Naive thymus-derived CD8-positive, alpha-beta T cell (primary cell): ENCODE measurements at places on chromosomes 11 and 22. TPM values are rescaled to one million over a fixed set of nuclear protein-coding genes. Genes with fewer than 3 reads are reported as not detected.

MS4A7 gene
- total RNA-seq, result 0.96 TPM

GRCh38 chr11:117824571-117825537 is at the start of gene FXYD2:
TSS of gene FXYD2 (minus strand) at chr11:117824744. CDS start at chr11:117824678, 66 bp downstream.
- no peak for DNase-seq
- peak within 1 kb of the TSS; percentile 84 for H3K27ac ChIP-seq
- H3K4me3 ChIP-seq, result peak within 1 kb of the TSS; percentile 66
- no peaks in the 10 kb centered on the region for H3K36me3 ChIP-seq
- peaks cover 78% of the 10 kb centered on the region for H3K4me1 ChIP-seq

GRCh38 chr11:116613206-116613875 is 159.4 kb downstream of the BUD13 start:
- H3K4me3 ChIP-seq, result no peak overlapping the region
- H3K36me3 ChIP-seq, result no peaks in the 10 kb centered on the region
- H3K27ac ChIP-seq, result no peak overlapping the region
- peaks cover 44% of the 10 kb centered on the region for H3K27me3 ChIP-seq
- no peaks in the 10 kb centered on the region for H3K4me1 ChIP-seq

APOL5 gene
- total RNA-seq, result not detected

- no peak overlapping the region for H3K27ac ChIP-seq
- no peaks in the 10 kb centered on the region for H3K4me1 ChIP-seq
- H3K36me3 ChIP-seq, result no peaks in the 10 kb centered on the region
- DNase-seq, result no peak
- H3K4me3 ChIP-seq, result no peak overlapping the region
These were observed 23.0 kb downstream of the APLNR start for GRCh38 chr11:57214098-57214417.

PRR33 gene
- not detected for total RNA-seq

THRSP gene
- total RNA-seq, result not detected

SYT12 gene
- not detected for total RNA-seq

TRIM29 gene
- not detected for total RNA-seq

- peak overlapping the region; percentile 81 for H3K4me3 ChIP-seq
- H3K36me3 ChIP-seq, result no peaks in the 10 kb centered on the region
These were observed 651 bp upstream of the FAM83F start for GRCh38 chr22:39994041-39994565.

- no peaks in the 10 kb centered on the region for H3K27me3 ChIP-seq
- H3K27ac ChIP-seq, result peak overlapping the region; percentile 44
- peaks cover 25% of the 10 kb centered on the region for H3K36me3 ChIP-seq
- DNase-seq, result no peak
These were observed 21.9 kb downstream of the NEAT1 start for GRCh38 chr11:65444314-65445051.

- DNase-seq, result no peak
- H3K4me3 ChIP-seq, result no peak overlapping the region
- no peaks in the 10 kb centered on the region for H3K4me1 ChIP-seq
- H3K27ac ChIP-seq, result no peak overlapping the region
- no peaks in the 10 kb centered on the region for H3K36me3 ChIP-seq
These were observed 19.4 kb downstream of the EHF start for GRCh38 chr11:34640050-34640923.

GPR83 gene
- total RNA-seq, result 0.11 TPM

GRCh38 chr11:82942376-82942775 is 40.8 kb downstream of the DDIAS start:
- H3K36me3 ChIP-seq, result no peaks in the 10 kb centered on the region
- no peak overlapping the region for H3K4me3 ChIP-seq
- peaks cover 13% of the 10 kb centered on the region for H3K4me1 ChIP-seq
- no peak overlapping the region for H3K27ac ChIP-seq
- no peak for DNase-seq
- no peaks in the 10 kb centered on the region for H3K27me3 ChIP-seq

- peak overlapping the region; percentile 85 for H3K4me3 ChIP-seq
- no peaks in the 10 kb centered on the region for H3K36me3 ChIP-seq
- DNase-seq, result peak; percentile 72
- H3K4me1 ChIP-seq, result peaks cover 67% of the 10 kb centered on the region
- no peaks in the 10 kb centered on the region for H3K27me3 ChIP-seq
These were observed 1.6 kb downstream of the C1QTNF6 start for GRCh38 chr22:37186228-37186996.

ELFN2 gene
- 0.88 TPM for total RNA-seq

SLC6A5 gene
- not detected for total RNA-seq

- no peaks in the 10 kb centered on the region for H3K27me3 ChIP-seq
- H3K4me3 ChIP-seq, result peak overlapping the region; percentile 57
- H3K36me3 ChIP-seq, result no peaks in the 10 kb centered on the region
- H3K4me1 ChIP-seq, result peaks cover 46% of the 10 kb centered on the region
These were observed 3.8 kb downstream of the CSNK1E start for GRCh38 chr22:38313384-38313955.

FXYD6 gene
- total RNA-seq, result not detected

DNA sequence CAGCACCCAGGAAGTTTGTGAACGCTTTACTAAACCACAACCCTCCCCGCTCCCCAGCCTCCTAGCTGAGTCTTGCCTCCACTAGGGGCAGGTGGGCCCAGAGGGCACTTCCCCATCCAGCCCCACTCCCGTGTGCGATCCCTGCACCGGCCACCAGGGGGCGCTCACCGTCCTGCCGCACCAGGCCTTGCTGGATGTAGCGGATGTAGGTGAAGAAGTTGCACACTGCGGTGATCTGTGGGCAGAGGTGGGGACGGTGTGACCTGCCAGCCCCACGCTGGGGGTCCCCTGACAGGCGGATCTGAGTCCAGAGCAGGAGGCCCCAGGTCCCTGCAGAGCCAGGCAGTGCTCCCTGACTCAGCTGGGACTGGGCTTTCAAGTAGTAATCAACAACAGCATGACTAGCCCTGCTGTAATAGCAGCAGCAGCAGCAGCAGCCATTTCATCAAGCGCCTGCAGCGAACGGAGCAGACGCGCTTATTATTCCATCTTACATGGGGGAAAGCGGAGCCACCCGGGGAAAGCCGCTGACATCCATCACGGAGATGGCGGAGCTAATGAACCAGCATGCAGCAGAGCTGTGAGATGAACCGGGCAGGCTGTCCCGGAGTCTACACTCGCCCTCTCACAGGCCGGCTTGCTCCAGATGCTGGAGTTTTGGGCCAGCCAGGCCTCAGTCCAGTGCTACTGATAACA is 7.9 kb upstream of the FADS3 start:
- H3K36me3 ChIP-seq, result no peaks in the 10 kb centered on the region
- no peak overlapping the region for H3K4me3 ChIP-seq
- DNase-seq, result peak; percentile 84
- peaks cover 11% of the 10 kb centered on the region for H3K4me1 ChIP-seq

GRCh38 chr11:117839380-117839881 is 14.9 kb upstream of the FXYD2 start:
- H3K27ac ChIP-seq, result no peak overlapping the region
- peaks cover 12% of the 10 kb centered on the region for H3K4me1 ChIP-seq
- H3K36me3 ChIP-seq, result no peaks in the 10 kb centered on the region
- DNase-seq, result no peak
- H3K27me3 ChIP-seq, result no peaks in the 10 kb centered on the region

- H3K27ac ChIP-seq, result no peak overlapping the region
- H3K4me1 ChIP-seq, result no peaks in the 10 kb centered on the region
- no peak for DNase-seq
- no peaks in the 10 kb centered on the region for H3K36me3 ChIP-seq
These were observed 6.0 kb downstream of the MPST start for GRCh38 chr22:37025500-37026070.

HIPK3 gene
- total RNA-seq, result 84.0 TPM

GRCh38 chr11:35618497-35619115 is 346 bp downstream of the FJX1 start:
- peaks cover 15% of the 10 kb centered on the region for H3K4me1 ChIP-seq
- H3K36me3 ChIP-seq, result no peaks in the 10 kb centered on the region
- no peak overlapping the region for H3K27ac ChIP-seq
- DNase-seq, result no peak

RBM4 gene
- 213 TPM for total RNA-seq

DNA sequence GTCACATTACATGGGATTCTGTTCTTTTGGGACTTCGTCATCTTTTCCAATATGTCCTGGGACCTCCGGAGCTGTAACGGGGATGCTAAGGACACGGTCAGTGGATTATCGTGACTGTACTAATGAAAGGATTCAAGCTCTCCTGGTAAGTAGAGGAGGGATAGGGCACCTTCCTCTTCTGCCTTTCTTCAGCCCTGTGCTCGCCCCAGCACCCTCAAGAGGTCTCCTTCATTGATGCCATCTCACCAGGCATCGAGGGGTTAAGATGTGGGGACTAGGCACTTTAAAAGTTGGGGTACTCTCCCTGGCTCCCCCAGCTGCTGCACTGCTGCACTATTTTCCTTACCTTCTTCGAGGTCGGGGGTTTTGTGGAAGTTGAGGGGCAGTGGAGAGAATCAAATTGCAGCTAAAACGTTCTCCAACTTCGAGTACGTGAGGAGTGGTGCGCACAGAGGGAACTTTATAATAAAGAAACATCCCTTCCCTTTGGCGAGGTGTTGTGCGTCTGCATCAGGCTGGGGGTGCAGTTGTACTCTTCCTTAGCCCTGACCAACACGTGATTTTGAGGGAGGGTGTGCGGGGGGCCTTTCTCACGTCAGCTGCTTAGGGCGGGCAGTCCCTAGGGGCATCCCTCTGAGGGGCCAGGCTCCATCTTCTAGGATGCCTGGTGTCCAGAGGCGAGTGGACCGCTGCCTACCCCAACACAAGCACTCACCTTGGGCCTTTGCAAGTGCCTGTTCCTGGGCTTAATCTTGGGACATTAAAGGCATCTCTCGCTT is 96.1 kb downstream of the GRAMD1B start:
- H3K4me3 ChIP-seq, result no peak overlapping the region
- no peaks in the 10 kb centered on the region for H3K27me3 ChIP-seq
- no peak for DNase-seq
- H3K4me1 ChIP-seq, result no peaks in the 10 kb centered on the region
- H3K36me3 ChIP-seq, result peaks cover 2% of the 10 kb centered on the region
- no peak overlapping the region for H3K27ac ChIP-seq

DNA sequence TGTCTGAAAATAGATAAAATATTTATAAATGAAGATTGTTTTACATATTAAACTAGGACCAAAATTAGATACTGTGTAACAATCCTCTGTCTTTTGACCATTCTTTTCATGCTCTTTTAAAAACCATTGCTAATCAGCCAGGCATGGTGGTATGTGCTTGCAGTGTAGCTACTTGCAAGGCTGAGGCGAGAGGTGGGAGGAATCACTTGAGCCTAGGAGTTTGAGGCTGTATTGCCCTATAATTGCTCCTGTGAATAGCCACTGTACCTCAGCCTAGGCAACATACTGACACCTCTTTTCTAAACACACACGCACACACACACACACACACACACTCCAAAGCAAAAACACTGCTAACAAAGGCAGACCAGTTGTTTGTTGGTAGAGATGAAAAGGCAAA is 259.2 kb downstream of the JRKL start:
- H3K36me3 ChIP-seq, result no peaks in the 10 kb centered on the region
- DNase-seq, result no peak
- H3K4me3 ChIP-seq, result no peak overlapping the region
- no peaks in the 10 kb centered on the region for H3K27me3 ChIP-seq

- DNase-seq, result no peak
- H3K4me1 ChIP-seq, result no peaks in the 10 kb centered on the region
- no peak overlapping the region for H3K27ac ChIP-seq
- no peak overlapping the region for H3K4me3 ChIP-seq
- no peaks in the 10 kb centered on the region for H3K36me3 ChIP-seq
These were observed 89.7 kb downstream of the CEP164 start for GRCh38 chr11:117417342-117417741.

DNA sequence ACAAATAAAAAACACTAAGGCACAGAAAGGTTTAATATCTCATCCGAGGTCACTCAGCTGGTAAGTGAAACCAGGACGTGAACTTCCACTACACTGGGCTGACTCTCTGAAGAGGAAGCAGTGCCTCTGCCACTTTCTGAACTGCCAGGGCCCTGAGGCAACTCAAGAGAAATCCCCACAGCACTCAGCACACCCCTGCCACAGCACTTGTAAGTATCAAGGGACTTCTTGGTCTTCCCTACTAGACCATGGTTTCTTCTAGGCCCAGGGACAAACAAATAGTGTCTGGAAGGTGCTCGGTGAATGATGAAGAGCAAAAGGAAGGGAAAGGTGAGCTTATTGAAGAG is 49.7 kb downstream of the RPL27A start:
- H3K27ac ChIP-seq, result no peak overlapping the region
- peaks cover 30% of the 10 kb centered on the region for H3K4me1 ChIP-seq
- no peaks in the 10 kb centered on the region for H3K27me3 ChIP-seq

- no peaks in the 10 kb centered on the region for H3K27me3 ChIP-seq
- no peak overlapping the region for H3K27ac ChIP-seq
- no peaks in the 10 kb centered on the region for H3K4me1 ChIP-seq
These were observed 70.3 kb downstream of the SOX6 start for GRCh38 chr11:16286095-16286494.

GRCh38 chr11:68295271-68295670 is 17.1 kb upstream of the LRP5 start:
- peaks cover 5% of the 10 kb centered on the region for H3K4me1 ChIP-seq
- H3K27me3 ChIP-seq, result no peaks in the 10 kb centered on the region
- H3K27ac ChIP-seq, result no peak overlapping the region

MYBPC3 gene
- not detected for total RNA-seq

DNA sequence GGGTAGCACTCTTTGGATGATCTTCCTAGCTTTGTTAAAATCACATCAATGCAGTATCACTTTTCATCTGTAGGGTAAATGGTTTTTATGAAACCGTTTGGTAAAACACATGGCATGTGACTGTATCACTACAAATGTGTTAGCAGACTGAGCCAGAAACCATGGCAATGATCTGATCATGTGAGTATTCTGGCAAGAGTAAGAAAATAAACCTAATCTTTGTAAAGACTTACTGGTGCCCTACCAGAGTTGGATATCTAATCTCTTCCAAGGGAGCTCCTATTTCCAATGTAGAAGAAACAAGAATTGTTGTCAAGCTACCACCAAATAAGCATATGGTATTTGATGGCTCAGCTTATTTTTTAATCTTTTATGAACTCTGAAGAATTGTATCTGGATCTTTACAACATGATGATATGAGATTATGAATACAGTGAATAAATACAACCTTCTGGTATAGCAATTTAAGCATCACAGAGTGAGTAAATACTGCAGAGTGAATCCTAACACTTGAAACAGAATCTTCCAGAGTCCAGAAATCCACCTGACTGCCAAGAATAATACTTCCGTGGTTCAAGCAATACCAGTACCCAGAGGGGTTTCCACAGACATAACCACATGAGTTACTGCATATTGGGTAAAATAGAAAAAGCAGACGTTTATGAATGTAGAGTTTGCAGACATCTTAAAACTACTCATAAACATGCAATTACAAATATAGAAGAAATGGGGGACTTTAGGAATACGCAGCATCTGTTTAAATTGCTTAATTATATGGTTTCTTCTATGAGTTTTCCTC is 238.8 kb downstream of the TTC28 start:
- H3K36me3 ChIP-seq, result no peaks in the 10 kb centered on the region
- H3K27me3 ChIP-seq, result no peaks in the 10 kb centered on the region

TRIM49 gene
- total RNA-seq, result not detected

DNA sequence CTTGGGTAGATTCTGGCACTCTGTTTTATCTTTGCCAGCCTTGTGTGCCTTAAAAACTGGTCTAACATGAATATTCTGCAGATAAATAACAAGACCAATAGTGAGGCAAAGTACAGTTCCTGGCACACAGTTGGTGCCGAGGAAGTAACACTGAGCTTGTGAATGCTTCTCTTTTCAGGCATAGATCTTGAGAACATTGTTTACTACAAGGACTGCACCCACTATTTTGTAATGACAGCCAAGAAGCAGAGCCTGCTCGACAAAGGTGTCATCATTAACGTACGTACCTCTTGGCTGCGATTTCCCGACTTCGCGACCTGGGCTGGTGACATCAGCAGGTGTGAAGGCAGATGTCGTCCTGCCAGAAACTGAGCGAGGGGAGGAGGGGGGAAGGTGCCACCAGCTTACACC is 105.7 kb downstream of the MICAL2 start:
- DNase-seq, result no peak
- no peaks in the 10 kb centered on the region for H3K36me3 ChIP-seq
- H3K4me1 ChIP-seq, result peaks cover 27% of the 10 kb centered on the region
- H3K4me3 ChIP-seq, result no peak overlapping the region
- H3K27ac ChIP-seq, result no peak overlapping the region
